Suppressor macrophage treated with lipopolysaccharide for 4 hours (primary cell): ENCODE measurements at places on chromosomes 7 and 10.

GRCh38 chr10:44854693-44855350, 56.3 kb upstream of the TMEM72 start:
- DNase-seq: no peak

- peak; percentile 3 for DNase-seq
These were observed 350.0 kb downstream of the FGFR2 start for GRCh38 chr10:121248266-121248665.

- no peak for DNase-seq
These were observed 1.3 kb downstream of the SHH start for GRCh38 chr7:155810770-155811559.

DNA sequence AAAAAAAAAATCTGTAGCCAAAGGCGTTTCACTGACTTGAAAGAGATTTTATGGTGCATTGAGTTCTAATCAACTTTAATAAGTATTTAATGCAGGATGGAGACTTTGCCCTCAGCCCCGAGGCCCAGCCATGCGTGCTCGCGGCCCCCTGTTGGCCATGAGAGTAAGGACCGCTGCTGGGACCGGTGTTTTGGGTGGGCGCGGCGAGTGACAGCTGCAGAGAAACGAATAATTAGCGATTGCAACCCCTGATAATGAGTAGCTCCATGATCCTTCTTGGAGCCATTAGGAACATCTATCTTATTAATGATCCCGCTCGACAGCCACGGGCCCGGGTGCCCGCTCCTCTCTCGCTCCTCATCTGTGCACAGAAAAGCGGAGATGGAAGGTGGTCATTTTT, 347.4 kb downstream of the RPS24 start:
- peak; percentile 13 for DNase-seq

GRCh38 chr10:79331709-79332108, 15.6 kb upstream of the PPIF start:
- DNase-seq: peak; percentile 98

- DNase-seq: peak; percentile 32
These were observed 37.2 kb downstream of the CUBN start for GRCh38 chr10:17092216-17092944.
